ENCODE measurements at places on chromosomes 5 and 9. TPM values are rescaled to one million over a fixed set of nuclear protein-coding genes. Genes with fewer than 3 reads are reported as not detected.

ITGA2 gene
- 1.1 TPM for total RNA-seq

AMBP gene
- not detected for total RNA-seq

TOR4A gene
- 46.4 TPM for total RNA-seq

TMEM171 gene
- not detected for total RNA-seq

GRCh38 chr9:124409410-124409809 lies 5.8 kb downstream of the PSMB7 start:
- H3K4me3 ChIP-seq = no peak overlapping the region
- peaks cover 82% of the 10 kb centered on the region for H3K36me3 ChIP-seq
- no peak for DNase-seq
- H3K27ac ChIP-seq = no peak overlapping the region
- H3K4me1 ChIP-seq = no peaks in the 10 kb centered on the region

GRCh38 chr5:173715607-173716006 lies 99.2 kb upstream of the BOD1 start:
- H3K27me3 ChIP-seq = no peaks in the 10 kb centered on the region
- no peak for DNase-seq
- H3K36me3 ChIP-seq = no peaks in the 10 kb centered on the region
- H3K4me1 ChIP-seq = no peaks in the 10 kb centered on the region
- no peak overlapping the region for H3K4me3 ChIP-seq

- no peak for DNase-seq
- no peaks in the 10 kb centered on the region for H3K27me3 ChIP-seq
- peak overlapping the region; percentile 96 for H3K27ac ChIP-seq
Measured at GRCh38 chr9:124869466-124869985, 7.6 kb downstream of the ARPC5L start.

- peaks cover 40% of the 10 kb centered on the region for H3K36me3 ChIP-seq
- no peak overlapping the region for H3K4me3 ChIP-seq
- H3K27ac ChIP-seq = peak overlapping the region; percentile 100
Measured at GRCh38 chr9:129138476-129139232, 27.4 kb downstream of the PTPA start.

DNA sequence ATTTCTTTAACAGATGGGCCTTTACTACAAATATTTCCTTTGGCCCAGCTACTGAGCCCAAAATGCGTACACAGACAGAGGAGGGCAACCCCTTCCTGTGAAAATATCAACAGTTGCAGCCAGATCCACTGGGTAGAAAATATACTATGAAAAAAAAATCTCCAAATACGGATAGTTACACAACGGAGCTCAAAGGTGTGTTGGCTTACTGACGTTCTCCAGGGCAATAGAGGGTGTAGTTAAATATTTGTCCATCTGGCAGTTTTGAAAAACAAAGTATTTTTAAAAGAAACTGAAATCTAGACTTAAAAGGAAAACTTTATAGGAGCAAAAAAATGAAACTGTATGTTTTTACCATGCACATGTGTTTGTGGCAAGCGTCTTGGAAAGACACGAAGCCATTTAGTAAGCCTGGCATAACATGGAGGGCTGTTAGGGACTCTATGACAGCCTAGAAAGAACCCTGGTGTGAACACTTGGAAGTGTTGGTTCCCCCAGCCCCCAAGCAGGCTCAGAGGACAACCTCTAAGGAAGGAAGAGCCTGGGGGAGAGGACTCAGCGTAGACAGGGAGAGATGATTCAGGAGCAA lies 157.8 kb upstream of the TRPM3 start:
- H3K4me1 ChIP-seq = no peaks in the 10 kb centered on the region
- H3K4me3 ChIP-seq = no peak overlapping the region
- no peak overlapping the region for H3K27ac ChIP-seq
- no peak for DNase-seq
- H3K27me3 ChIP-seq = no peaks in the 10 kb centered on the region

- no peaks in the 10 kb centered on the region for H3K36me3 ChIP-seq
- H3K27me3 ChIP-seq = no peaks in the 10 kb centered on the region
- H3K4me3 ChIP-seq = no peak overlapping the region
- peak; percentile 42 for DNase-seq
- H3K4me1 ChIP-seq = peaks cover 14% of the 10 kb centered on the region
Measured at GRCh38 chr9:38084556-38084880, 15.5 kb upstream of the SHB start.

GRCh38 chr9:136803551-136804508 lies 3.9 kb upstream of the RABL6 start:
- no peak for DNase-seq
- H3K27ac ChIP-seq = no peak overlapping the region
- H3K4me1 ChIP-seq = peaks cover 40% of the 10 kb centered on the region
- peaks cover 4% of the 10 kb centered on the region for H3K27me3 ChIP-seq
- H3K36me3 ChIP-seq = no peaks in the 10 kb centered on the region

DNA sequence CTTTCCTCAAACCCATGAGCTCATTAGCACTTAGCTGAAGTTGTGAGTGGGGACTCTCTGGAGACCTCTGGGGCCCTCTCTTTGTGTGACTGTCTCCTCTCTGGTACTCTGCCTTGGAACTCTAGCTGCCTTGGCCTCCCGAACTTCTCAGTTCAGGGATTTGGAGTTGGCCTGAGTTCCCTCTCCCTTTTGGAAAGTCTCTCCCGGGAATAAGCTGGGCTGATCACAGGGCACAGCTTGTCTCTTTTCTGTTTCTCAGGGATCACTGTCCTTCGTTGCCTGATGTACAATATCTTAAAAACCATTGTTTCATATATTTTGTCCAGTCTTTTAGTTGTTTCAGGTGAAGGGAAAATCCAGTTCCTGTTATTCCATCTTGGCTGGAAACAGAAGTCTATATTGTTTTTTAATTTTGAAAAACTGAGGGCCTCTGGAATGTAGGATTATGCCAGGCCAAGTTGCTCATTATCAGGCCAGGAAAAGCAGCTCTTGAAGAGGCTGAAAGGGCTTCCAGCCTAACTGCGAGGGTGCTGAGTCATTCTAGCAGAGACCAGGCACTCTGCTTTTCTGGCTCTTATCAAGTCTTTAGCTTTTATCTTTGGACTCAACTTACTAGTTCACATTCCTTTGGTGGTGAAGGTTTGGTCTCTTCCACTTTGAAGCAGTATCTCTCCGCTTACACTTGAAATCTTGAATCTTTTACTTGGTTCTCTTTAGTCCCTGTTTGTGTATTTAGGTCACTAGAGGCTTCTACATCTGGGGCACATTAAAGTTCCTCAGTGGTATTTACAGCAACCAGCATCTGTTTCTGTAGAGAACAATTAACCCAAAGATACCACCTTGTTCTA lies 8.4 kb upstream of the RGS3 start:
- peak overlapping the region; percentile 94 for H3K27ac ChIP-seq
- H3K36me3 ChIP-seq = no peaks in the 10 kb centered on the region
- peaks cover 34% of the 10 kb centered on the region for H3K4me1 ChIP-seq
- H3K27me3 ChIP-seq = no peaks in the 10 kb centered on the region
- no peak overlapping the region for H3K4me3 ChIP-seq

- no peaks in the 10 kb centered on the region for H3K36me3 ChIP-seq
- H3K4me3 ChIP-seq = no peak overlapping the region
- no peak overlapping the region for H3K27ac ChIP-seq
- DNase-seq = no peak
- H3K27me3 ChIP-seq = no peaks in the 10 kb centered on the region
Measured at GRCh38 chr5:124262991-124263571, 483.4 kb downstream of the ZNF608 start.

DNA sequence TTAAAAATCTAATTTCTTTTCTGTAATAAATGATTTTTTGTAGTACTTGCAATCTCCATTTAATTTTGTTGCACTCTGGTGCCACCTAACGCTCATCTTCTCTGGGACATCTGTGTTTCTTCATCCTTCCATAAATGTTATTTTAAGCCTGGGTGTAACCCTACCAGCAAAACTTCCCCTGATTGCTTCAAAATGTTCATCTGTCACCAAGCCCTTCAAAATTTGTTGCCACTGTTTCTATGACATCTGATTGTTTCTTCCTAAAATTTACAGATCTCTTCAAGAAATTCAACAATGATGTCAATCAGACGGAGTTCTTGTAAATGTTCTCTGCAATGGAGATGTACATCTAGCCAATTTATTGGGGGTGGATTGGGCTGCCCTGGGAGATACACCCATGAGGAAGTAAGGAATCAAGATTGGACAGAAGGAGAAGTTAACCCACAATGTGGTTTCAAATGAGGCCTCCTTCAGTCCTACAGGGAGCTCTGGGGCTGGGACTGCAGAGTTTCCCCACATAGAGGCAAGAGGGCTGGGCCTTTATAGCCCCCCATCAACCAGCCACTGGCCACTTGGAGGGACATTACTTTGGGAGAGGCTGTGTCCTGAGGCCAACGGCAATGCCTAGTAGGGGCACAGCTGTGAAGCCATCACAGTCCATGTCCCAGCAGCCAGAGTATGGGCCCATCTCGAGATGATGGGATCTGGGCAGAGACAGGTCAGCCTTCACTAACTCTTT lies 23.3 kb downstream of the MCTP1 start:
- H3K4me1 ChIP-seq = no peaks in the 10 kb centered on the region
- DNase-seq = no peak
- no peaks in the 10 kb centered on the region for H3K27me3 ChIP-seq
- no peak overlapping the region for H3K27ac ChIP-seq
- H3K36me3 ChIP-seq = no peaks in the 10 kb centered on the region

DNA sequence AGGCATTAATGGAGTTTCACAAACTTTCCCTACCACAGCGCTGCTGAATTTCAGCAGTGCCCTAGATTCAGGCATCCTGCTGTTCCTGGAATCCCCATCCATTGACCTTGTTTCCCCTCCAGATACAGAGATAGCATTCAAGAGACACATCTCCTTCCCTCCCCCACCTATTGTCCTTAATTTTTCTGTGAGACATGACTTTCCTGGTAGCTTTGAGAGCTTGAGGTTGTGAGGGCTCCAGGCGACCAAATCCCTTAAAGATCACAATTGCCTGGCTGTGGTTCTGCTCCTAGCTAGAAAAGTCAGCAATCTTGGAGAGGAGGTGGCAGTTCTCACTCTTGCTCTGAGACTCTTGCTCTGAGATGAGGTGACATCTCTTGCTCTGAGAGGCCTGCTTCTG lies 48.0 kb downstream of the PRR16 start:
- H3K4me1 ChIP-seq = no peaks in the 10 kb centered on the region
- H3K4me3 ChIP-seq = no peak overlapping the region
- no peaks in the 10 kb centered on the region for H3K27me3 ChIP-seq
- no peaks in the 10 kb centered on the region for H3K36me3 ChIP-seq
- DNase-seq = no peak

GRCh38 chr9:105401651-105402050 lies 46.2 kb upstream of the FSD1L start:
- no peaks in the 10 kb centered on the region for H3K36me3 ChIP-seq
- no peaks in the 10 kb centered on the region for H3K4me1 ChIP-seq
- DNase-seq = no peak
- no peak overlapping the region for H3K4me3 ChIP-seq
- no peak overlapping the region for H3K27ac ChIP-seq
- H3K27me3 ChIP-seq = no peaks in the 10 kb centered on the region

DNA sequence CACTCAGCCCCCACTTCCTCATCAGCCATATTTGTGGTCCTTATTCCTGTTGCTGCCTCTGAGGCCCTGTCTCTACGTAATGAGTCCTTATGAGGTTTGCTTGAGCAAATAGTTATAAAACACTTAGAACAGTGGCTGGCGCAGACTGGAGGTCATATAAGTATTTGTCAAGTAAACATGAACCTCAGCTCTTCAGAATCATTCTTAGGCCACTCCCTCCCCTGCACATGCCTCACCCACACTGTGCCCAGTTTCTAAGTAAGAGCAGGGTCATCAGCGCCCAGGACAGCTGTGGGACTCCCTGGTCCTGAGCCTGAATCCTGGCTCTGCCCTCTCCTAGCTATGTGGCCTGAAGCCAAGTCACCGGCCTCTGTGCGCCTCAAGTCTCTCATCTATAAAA lies 4.0 kb downstream of the ST6GALNAC4 start:
- H3K4me3 ChIP-seq = no peak overlapping the region
- H3K27ac ChIP-seq = no peak overlapping the region
- no peak for DNase-seq

DNA sequence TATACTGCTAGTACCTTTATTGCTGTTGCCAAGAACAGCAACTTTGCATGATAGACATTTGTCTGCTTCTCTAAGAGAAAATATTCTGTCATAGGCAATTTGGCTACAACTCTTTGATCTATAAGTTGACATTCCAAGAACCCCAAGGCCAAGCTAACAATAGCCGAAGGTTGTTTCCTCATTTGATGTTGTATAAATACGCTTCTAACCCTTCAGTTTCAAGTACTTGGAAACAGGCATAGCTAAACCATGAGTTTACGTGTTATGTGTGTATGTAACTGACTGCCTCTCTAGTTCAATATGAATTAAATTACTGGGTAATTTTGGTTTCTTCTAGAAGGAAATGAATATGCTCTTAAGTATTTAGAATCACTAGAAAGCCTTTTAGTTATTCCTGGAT lies 1034.0 kb downstream of the TLE4 start:
- no peak overlapping the region for H3K27ac ChIP-seq
- H3K36me3 ChIP-seq = no peaks in the 10 kb centered on the region
- no peaks in the 10 kb centered on the region for H3K27me3 ChIP-seq
- no peak overlapping the region for H3K4me3 ChIP-seq
- no peaks in the 10 kb centered on the region for H3K4me1 ChIP-seq
- no peak for DNase-seq

DNA sequence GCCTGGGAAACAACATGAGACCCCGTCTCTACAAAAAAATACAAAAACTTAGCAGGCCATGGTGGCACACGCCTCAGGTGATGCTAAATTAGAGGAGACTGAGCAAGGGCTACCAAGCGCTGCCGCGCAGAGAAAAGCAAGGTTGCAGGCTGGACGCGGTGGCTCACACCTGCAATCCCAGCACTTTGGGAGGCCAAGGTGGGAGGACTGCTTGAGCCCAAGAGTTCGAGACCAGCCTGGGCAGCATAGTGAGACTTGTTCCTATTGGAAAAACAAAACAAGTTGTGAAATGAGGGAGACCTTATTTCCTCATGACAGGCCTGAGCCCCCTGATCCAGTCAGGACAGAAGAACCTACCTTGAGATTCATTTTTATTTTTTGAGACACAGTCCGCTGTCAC lies 11.5 kb downstream of the RNF44 start:
- DNase-seq = no peak
- no peaks in the 10 kb centered on the region for H3K36me3 ChIP-seq
- H3K27ac ChIP-seq = no peak overlapping the region

DNA sequence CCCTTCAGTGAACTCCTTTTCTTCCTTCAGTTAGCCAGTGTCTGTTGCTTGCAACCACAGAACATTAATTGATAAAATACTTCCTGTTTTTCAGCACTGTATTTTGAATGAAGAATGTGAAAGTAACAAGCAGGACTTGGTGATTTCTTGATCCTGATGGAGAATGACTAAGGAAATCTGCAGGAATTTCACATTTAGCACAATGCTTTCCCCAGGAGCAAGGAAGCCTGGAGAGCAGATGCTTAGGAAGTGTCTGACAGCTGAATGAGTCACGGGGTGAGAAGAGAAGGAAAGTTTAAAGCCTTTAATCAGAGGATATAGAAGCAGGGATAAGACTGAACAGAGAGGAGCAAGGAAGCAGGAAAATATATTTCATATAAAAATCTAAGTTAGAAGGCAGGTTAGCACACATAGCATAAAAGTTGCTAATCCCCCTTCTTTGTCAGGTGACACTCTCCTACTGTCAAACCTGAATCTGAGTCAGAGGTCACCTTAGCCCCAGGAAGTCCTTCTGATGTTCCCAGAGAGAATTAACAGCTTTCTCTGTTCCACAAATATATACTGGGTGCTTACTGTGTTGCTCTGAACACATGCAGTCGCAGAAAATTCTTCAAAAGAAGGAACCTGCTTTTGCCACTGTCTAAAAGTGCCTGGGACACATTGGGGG lies 59.7 kb downstream of the GNA14 start:
- no peak overlapping the region for H3K27ac ChIP-seq
- no peak overlapping the region for H3K4me3 ChIP-seq
- DNase-seq = no peak
- no peaks in the 10 kb centered on the region for H3K4me1 ChIP-seq
- H3K27me3 ChIP-seq = no peaks in the 10 kb centered on the region
